ENCODE measurements at places on chromosomes 2 and 18. TPM values are rescaled to one million over a fixed set of nuclear protein-coding genes. Genes with fewer than 3 reads are reported as not detected.

HOXD4 gene
- not detected for total RNA-seq

LYG2 gene
- not detected for total RNA-seq

FMNL2 gene
- 88.3 TPM for total RNA-seq

LHCGR gene
- 0.74 TPM for total RNA-seq

ASB18 gene
- not detected for total RNA-seq

GAL3ST2 gene
- total RNA-seq, result 0.74 TPM

EPHA4 gene
- total RNA-seq, result 134 TPM

RNU2-63P gene
- total RNA-seq, result not detected

CNGA3 gene
- 2.5 TPM for total RNA-seq

DNAJC5G gene
- total RNA-seq, result not detected

Data from temporal lobe (tissue), 4 donors.